ENCODE measurements at places on chromosomes 7 and 10.

GRCh38 chr10:26445411-26446031 is 7.4 kb downstream of the APBB1IP start:
- H3K27me3 ChIP-seq, result no peaks in the 10 kb centered on the region
- H3K4me1 ChIP-seq, result peaks cover 29% of the 10 kb centered on the region
- H3K4me3 ChIP-seq, result no peak overlapping the region
- H3K36me3 ChIP-seq, result peaks cover 24% of the 10 kb centered on the region
- no peak overlapping the region for H3K27ac ChIP-seq

- H3K4me1 ChIP-seq, result no peaks in the 10 kb centered on the region
- no peak for DNase-seq
- no peaks in the 10 kb centered on the region for H3K27me3 ChIP-seq
- H3K4me3 ChIP-seq, result no peak overlapping the region
- no peak overlapping the region for H3K27ac ChIP-seq
Observed at GRCh38 chr7:42902331-42902730, 9.5 kb downstream of the C7orf25 start.

DNA sequence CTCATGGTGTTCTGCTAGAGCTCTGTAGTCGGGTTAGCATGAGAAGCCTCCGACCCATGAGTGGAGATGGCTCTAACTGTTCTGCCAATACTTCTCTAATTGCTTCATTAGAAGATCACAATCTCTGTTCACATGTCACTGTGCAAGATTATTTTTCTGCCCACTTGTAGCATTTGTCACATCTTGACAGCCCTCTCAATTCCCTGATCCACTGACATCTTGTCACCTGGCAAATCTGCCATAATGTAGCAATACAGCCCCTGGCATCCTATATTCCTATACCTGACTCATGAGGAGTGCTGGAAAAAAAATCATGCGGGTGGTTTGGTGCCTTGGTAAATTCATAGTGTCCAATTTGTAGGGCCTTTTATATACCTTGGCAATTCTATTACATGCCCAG is 58.4 kb downstream of the ST8SIA6 start:
- no peak for DNase-seq
- no peaks in the 10 kb centered on the region for H3K27me3 ChIP-seq
- no peaks in the 10 kb centered on the region for H3K36me3 ChIP-seq
- H3K4me1 ChIP-seq, result no peaks in the 10 kb centered on the region

DNA sequence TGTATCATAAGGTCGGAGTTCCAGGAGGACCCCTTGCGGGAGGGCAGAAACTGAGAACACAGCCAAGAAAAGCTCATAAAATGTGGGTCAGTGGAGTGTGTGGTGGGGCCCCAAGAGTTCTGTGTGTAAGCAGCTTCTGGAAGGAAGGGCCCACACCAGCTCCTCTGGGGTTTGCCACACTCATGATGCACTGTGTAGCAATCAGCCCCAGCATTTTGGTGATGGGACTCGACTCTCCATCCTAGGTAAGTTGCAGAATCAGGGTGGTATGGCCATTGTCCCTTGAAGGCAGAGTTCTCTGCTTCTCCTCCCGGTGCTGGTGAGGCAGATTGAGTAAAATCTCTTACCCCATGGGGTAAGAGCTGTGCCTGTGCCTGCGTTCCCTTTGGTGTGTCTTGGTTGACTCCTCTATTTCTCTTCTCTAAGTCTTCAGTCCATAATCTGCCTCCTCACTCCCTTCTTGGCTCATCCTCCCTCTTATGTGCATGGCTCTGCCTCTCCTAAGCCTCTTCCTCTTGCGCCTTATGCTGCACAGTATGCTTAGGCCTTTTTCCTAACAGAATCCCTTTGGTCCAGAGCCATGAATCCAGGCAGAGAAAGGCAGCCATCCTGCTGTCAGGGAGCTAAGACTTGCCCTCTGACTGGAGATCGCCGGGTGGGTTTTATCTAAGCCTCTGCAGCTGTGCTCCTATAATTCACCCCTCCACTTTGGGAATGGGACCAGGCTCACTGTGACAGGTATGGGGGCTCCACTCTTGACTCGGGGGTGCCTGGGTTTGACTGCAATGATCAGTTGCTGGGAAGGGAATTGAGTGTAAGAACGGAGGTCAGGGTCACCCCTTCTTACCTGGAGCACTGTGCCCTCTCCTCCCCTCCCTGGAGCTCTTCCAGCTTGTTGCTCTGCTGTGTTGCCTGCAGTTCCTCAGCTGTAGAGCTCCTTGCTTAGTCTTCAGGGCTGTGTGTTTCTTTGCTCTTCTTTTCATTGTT is 17.8 kb downstream of the PRSS2 start:
- H3K36me3 ChIP-seq, result no peaks in the 10 kb centered on the region
- H3K27ac ChIP-seq, result no peak overlapping the region
- no peaks in the 10 kb centered on the region for H3K4me1 ChIP-seq
- H3K27me3 ChIP-seq, result no peaks in the 10 kb centered on the region

DNA sequence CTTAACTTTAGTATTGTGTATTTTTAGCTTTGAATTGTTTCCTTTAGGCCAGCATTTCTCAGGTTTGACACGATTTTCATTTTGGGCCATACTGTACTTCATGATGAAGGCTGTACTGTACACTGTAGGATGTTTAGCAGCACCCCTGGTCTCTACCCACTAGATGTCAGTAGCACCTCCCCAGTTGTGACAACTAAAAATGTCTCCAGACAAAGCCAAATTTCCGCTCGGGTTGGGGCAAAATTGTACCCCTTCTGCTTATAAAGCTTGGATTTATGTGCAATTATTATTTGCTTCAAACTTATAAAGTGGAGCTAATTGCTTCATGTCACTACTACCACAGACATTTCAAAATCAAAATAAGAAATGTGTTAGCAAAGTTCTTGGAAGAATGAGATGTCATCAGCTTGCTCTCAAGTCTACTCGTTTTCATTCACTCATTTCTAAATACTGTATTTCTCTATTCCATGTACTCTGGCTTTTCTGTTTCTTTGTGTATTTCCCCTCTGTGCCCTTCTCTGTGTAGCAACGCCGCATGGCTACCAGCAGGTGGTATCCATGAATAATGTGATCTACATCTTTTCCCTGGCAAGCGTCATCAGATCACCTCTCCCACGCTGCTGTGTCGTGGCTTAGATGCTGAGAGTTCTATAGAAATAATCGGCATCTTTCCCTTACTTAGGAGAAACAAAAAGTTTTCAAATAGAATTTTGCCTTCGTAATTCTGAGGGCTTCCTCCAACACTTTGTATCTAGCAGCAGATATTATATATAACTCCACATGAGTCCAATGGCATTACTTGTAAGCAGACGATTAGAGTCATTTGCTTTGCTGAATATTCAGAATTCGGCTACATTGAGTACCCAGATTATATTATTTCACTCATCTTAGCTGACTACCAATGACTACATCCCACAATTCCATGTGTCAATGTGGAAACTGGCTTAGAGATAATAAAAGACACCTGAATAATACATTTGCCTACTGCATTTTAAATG is 47.8 kb upstream of the CALCR start:
- H3K4me3 ChIP-seq, result no peak overlapping the region
- DNase-seq, result no peak
- no peaks in the 10 kb centered on the region for H3K4me1 ChIP-seq
- H3K27ac ChIP-seq, result no peak overlapping the region

DNA sequence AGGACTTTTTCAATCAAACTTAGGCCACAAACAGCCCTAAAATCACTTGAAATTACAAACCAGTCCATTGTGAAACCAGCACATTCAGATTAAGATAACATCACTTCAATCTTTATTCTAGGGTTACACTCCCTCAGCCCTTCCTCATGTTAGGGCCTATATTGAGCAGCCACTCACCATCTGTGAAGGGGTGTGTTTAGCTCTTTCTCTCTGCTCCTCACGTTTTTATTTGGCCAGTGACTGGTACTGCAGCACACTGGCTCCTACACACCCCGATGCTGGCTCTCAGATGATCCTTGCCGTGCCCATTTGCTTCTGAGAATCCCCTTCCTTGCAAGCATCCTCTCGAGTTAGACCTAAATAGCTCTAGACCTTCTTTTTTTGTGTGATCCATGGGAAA is 604.5 kb downstream of the INHBA start:
- no peaks in the 10 kb centered on the region for H3K36me3 ChIP-seq
- no peak overlapping the region for H3K27ac ChIP-seq
- H3K27me3 ChIP-seq, result no peaks in the 10 kb centered on the region
- H3K4me1 ChIP-seq, result no peaks in the 10 kb centered on the region

DNA sequence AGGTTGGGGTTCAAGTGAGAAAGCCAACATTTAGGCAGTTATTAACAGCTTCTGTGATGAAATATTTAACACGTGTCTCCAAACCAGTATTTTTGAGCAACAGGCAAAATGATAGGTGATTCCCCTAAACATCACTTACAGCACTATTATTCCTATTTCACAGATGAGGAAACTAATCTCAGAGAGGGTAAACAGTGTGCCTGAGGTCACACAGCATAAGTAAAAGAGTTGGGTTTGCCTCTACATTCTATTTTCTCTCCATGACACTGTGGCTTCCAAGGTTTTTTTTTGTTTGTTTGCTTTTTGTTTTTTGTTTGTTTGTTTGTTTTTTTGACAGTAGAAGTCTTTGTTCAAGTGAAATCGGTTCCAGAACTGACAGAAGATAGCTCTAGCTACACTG is 43.2 kb upstream of the PDCD4 start:
- H3K27me3 ChIP-seq, result no peaks in the 10 kb centered on the region
- no peak for DNase-seq
- H3K4me3 ChIP-seq, result no peak overlapping the region
- no peaks in the 10 kb centered on the region for H3K4me1 ChIP-seq
- H3K36me3 ChIP-seq, result no peaks in the 10 kb centered on the region
- H3K27ac ChIP-seq, result no peak overlapping the region

DNA sequence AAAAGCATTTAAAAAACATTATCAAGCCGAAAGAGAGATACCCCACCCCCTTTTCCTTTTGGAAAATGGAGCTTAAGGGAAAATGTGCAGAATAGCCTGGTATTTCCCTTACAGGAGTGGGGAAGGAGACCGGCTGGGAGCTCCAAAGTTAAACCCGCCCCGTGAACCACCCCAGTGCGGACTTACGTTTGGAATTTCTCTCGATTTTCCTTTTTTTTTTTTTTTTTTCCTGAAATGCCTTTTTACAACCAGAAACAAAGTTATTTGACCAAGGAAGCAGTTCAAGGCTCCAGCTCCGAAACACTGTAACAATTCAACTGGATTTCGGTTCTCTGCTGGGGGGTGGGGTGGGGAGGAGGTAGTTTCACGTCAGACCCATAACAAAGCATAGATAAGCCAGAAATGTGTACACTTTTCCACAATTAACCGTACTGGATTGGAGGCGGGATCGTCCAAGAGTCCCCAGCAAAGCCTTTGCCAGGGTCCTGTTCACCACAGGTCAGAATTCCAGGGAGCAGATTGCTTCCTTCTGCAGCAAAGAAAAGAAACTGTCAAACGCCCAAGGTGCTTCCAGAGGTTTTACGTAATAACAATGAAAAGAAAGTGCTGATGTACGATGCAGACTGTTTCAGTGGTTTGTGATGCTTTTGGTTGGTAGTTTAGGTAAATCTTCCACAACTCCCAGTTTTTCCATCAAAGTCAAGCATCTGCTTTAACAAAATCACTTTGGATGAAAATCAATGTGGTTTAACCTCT is 6.7 kb downstream of the SKIDA1 start:
- no peak for DNase-seq
- peaks cover 40% of the 10 kb centered on the region for H3K4me1 ChIP-seq
- H3K36me3 ChIP-seq, result no peaks in the 10 kb centered on the region

DNA sequence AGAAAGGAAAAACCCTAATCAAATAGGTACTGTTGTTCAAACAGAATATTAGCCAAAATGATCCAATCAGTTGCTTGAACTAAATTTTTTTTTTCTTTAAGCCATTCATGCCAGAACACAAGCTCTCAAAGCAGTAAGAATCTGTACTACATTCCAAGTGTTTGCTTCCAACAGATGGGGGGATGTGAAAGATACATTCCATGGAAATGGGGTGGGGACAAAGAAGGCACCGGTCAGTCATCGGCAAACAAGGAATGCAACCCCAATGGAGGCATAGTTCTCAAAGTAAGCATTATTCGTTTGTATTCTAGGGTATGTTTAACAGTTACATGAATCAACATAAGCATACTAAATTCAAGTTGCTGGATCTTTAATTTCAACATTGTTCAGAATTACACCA is 32.5 kb downstream of the C10orf143 start:
- no peak overlapping the region for H3K4me3 ChIP-seq
- no peaks in the 10 kb centered on the region for H3K36me3 ChIP-seq
- no peaks in the 10 kb centered on the region for H3K27me3 ChIP-seq
- H3K4me1 ChIP-seq, result no peaks in the 10 kb centered on the region
- no peak overlapping the region for H3K27ac ChIP-seq

GRCh38 chr10:1290071-1290471 is 233.9 kb downstream of the WDR37 start:
- no peak for DNase-seq
- H3K27me3 ChIP-seq, result no peaks in the 10 kb centered on the region
- no peaks in the 10 kb centered on the region for H3K4me1 ChIP-seq
- H3K36me3 ChIP-seq, result no peaks in the 10 kb centered on the region

DNA sequence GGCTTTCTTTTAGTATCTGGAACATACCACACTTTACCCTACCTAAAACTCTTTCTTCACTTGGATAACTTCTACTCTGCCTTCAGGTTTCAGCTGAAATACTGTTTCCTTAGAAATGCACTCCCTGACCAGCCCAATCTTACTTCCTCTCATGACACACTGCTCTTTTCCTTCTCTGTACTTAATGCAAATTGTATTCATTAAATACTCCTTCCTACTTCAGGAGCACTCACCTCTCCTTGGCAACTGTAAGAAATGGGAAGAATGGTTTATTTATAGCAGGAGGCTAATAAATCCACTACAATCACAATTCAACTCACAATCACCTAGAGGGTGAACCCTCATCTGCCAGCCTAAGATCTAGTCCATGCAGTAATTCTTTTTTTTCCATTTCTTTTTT is 15.2 kb downstream of the ZCWPW1 start:
- H3K27me3 ChIP-seq, result no peaks in the 10 kb centered on the region
- peaks cover 27% of the 10 kb centered on the region for H3K36me3 ChIP-seq
- H3K4me3 ChIP-seq, result no peak overlapping the region
- no peak for DNase-seq
